GM18507 (cell line): ENCODE measurements at places on chromosomes 2 and 18.

DNA sequence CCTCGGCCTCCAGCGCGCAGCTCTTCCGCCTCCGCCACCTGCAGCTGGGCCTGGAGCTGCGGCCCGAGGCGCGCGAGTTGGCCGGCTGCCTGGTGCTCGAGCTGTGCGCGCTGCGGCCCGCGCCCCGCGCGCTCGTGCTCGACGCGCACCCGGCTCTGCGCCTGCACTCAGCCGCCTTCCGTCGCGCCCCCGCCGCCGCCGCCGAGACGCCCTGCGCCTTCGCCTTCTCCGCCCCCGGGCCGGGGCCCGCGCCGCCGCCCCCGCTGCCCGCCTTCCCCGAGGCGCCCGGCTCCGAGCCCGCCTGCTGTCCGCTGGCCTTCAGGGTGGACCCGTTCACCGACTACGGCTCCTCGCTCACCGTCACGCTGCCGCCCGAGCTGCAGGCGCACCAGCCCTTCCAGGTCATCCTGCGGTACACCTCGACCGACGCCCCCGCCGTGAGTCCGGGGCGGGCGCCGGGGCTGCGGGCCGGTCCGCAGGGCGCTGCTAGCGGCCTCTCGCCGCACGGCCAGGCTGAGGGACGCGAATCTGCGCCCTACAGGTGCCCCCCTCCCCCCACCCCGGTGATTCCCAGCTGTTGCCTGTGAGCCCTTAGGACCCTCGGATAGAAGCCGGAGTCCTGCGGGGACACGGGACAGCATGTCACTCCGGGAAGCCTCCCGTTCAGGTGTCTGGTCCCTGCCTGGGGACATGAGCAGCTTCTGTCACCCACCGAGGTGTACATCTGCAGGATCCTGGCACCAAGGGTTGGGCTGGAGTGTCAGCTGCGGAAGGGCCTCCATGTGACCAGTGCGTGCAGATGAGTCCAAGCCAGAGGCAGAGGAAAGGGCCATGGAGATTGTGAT is 616 bp downstream of the RNPEPL1 start:
- DNase-seq = no peak

GRCh38 chr2:108570416-108570815 is 36.1 kb downstream of the LIMS1 start:
- no peak for DNase-seq

- DNase-seq = no peak
Measured at GRCh38 chr2:241317391-241317790, 1.7 kb downstream of the SEPTIN2 start.

DNA sequence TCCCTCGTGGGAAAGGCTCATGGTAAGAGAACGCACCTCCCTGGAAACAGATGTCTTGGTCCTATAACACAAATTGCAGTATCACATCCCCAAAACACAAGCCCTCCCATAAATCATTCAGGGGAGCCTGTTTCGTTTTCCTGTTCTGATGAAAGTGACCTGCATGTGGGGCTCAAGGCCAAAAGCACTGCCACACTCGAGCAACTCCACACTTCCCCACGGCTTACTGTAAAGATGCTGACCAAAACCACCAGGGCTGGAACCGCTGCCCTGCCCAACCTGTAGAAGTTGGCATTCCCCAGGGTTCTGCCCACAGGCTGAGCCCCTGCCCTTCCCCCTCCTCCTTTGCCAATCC is 139.7 kb downstream of the BCL11A start:
- peak; percentile 12 for DNase-seq

DNA sequence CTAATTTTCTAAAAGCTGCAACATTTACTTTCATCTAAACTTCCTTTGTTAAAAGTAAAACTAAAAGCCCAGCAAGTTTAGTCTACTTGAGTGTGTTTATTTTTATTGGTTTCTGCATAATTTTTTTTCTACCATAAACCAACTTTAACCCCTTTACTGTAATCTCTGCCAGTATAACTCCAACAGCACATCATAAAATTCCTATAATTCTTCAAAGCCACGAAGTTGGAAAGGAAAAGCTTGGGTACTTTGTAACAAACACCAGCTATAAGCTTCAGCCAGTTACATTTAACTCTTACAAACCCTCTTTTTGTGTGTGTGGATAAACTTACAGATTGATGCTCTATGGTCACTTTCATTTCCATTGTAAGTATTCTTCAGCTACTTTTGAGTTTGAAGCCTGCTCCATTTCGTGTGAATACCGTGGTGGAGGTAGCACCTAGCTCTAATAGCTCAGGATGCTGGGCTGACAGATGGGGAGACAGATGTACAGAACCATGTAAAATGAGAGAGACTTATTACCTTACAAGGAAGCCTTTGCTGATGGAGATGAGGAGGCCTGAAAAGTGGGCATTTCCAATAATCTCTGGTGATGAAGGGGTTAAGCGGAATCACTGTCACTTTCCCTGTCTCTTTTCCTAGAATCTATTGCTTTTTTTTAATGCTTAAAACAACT is 42.5 kb downstream of the ZEB2 start:
- no peak for DNase-seq

- peak; percentile 66 for DNase-seq
Measured at GRCh38 chr2:45643543-45644542, 7.6 kb upstream of the PRKCE start.

- no peak for DNase-seq
Measured at GRCh38 chr2:43559391-43560230, 36.2 kb downstream of the THADA start.

DNA sequence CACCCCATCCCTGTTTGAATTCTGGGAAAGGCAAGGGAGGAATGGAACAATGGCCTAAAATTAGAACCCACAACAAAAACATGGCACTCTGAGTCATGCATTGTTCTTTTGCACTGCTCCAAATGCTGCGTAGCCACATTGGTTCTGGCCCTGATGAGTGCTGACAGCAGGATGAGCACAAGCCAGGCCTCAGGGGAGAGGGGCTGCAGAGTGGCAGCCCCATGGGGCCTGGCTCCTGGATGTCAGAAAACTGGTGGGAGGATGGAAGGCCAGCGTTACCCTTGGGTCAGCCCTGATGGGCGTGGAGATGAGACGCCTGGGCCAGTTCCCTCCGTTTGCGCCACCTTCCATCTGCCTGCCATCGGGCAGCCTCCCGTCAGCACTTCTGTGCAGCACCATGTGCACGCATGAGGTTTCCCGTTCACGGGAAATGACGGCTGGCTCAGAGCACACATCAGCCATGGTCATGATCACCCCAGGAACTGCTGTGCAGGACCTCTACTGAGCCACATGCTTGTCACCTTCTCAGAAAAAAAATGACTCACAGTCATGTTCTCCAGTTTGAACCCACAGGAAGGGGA is 65.6 kb downstream of the CYP26B1 start:
- no peak for DNase-seq

GRCh38 chr2:97759727-97760407 is 46.5 kb downstream of the ZAP70 start:
- DNase-seq = no peak

DNA sequence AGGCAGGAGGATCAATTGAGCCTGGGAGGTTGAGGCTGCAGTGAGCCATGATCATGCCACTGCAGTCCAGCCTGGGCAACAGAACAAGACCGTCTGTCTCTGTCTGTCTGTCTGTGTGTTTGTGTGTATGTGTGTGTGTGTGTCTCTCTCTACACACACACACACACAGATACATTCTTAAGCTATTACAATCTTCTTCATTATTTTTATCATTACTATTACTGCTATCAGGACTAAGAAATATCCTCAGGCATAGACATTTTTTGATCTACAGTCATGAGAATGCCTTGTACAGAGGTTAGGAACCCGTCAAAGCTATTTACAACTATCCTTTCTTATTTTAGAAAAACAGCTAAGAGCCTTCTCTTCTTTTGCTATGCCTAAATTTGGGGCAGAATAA is 207.4 kb downstream of the NEDD4L start:
- no peak for DNase-seq

GRCh38 chr2:190465060-190465459 is 56.9 kb downstream of the MFSD6 start:
- DNase-seq = no peak

GRCh38 chr18:2256577-2256976 is 314.7 kb downstream of the METTL4 start:
- no peak for DNase-seq

GRCh38 chr18:32025744-32026143 is 7.1 kb downstream of the RNF125 start:
- DNase-seq = no peak

DNA sequence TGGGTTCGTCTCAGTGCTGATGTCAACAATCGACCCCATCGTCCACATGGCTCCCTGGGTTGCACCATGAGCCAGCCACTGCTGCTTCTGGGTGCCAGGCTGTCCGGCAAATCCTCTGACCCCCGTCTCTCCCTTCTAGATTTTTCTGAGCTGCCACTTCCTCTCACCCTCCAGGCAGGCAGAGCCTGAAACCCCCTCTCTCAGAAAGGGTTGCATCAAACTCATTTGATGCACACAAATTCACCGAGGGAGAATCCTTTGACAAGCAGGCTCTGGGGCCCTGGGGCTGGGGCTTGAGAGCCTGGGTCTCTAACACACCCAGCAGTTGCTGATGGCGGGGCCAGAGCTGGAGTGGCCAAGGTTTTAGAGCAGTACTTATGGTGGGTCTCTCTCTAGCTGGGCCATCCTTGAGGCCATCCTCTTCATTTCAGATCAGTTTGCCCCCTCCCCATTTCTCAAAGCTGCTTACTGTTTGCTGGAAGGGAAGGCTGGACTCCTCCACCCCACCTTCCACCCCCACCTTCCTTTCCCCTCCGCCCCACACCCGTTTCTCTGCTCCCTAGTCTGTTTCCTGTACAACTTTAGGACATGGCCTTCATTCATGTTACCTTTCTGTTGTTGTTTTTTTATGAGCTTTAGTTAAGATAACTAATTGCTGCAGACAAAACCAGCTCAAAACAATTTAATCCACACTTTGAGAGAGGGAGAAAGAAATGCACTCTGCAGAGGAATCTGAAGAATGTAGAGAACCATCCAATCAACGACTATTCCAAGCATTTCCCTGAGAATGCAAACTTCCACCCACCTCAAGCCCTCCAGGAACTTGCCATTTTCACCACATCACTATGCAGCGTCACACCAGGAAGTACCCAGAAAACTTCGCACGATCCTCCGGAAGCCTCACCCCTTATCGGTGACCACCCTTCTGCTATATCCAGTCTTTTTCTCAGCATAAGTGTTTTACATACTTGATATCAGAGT is 69.5 kb downstream of the ARL4C start:
- no peak for DNase-seq

DNA sequence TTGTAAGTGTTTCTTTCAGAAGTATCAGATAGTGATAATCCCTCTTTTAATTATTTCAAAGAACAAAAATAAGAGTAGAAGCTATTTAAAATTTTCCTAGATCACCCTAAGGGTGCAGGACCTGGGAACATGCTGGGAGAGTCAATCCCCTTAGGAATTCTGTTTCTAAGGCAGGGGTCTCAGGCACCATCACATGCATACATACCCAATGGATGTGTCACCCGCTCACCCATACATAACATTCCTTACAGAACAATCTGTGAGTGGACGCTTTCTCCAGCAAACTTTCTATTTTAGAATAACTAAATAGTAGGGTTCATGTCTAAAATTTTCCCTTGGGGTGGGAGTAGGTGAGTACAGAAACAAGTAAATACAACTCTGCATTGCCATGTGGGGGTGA is 8.4 kb downstream of the DSEL start:
- DNase-seq = no peak

DNA sequence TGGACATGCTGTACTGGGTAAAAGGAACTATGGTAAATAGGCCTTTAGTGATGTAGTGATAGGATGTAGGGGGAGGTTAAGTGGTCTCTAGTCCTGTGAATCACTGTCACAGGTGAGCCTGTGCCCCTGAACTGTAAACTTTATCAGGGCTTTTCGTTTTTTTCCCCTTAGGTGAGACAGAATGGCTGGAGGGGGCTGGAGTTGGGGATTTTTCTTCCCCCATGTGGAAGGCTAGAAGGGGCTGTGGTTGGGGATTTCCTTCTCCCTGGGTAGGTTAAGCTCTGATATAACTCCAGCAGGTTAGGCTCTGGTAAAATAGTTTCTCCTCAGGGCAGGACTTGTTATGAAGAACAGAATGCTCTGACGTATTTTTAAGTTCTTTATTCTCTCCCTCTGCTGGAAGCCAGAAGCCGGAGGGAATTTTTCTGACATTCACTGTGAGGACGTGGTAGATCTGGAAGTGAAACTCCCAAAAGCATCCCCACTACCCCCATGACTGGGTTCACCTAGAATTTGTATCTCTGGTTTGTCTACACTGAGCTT is 28.5 kb downstream of the PIKFYVE start:
- DNase-seq = no peak

DNA sequence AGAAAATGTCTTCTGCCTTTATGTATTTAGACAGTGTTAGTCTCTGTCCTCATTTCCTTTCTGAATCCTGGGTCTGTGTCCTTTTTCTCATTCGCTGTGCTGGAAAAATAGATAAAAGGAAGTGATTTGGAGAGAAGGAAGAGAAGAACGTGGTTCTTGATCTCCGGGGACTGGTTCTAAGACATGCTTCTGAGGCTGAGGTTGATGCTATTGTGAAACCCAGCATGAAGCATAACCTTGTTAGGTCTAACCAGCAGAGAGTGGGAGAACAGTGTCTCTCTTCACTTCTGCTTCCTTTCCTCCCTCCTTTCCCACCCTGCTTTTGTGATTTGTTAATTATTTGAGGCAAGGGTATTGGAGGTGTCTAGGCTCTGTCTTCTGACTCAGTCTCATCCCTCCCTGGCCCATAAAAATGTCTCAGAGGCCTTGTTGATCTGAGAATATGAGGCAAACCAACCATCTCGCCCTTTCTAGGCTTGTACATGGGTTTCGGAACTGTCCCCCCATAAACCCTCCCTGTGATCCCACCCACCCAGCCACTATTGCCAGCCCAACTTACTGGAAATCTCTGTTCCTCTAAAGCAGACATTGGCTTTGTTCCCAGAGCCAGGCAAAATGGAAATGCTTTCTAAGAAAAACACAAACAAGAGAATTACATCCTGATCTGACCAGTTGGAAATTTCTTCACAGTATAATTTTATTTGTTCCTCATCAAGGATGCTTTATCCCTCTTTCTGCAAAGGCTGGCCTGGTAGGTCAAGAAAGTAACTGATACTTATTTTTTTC is 360.6 kb upstream of the TNP1 start:
- no peak for DNase-seq

DNA sequence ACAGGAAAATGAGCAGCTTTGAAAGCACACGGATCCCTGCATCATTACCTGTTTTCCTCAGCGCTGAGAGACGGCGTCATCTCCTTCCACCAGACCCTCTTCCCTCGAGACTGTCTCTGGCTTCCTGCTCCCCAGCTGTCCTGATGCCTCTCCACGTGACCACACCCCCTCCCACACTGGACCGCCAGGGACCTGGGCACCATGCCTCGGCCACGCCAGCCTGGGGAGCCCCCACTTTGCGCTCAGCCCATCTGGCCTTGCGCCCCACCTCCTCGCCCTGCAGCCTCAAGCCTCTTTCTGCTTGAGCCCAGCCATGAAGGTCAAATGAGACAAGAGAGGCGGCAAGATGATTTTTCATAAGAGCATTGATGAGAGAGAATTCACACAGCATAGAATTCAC is 66.0 kb upstream of the ACKR3 start:
- no peak for DNase-seq

DNA sequence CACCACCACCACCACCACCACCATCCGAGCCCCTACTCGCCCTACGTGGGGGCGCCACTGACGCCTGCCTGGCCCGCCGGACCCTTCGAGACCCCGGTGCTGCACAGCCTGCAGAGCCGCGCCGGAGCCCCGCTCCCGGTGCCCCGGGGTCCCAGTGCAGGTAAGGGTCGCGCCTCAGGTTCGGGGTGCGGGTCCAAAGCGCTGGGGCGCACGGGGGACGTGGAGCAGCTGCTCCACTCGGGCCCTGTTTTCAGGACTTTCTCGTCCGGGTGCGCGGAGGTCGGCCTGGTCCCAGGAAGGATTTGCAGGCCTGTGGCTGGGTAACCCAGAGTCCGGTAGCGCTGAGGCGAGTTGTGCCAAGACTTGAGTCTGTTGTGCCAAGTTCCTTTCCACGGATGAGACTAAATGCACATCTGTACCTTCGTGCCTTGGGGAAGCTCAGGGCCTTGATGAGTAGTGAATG is 2.8 kb downstream of the GATA6 start:
- no peak for DNase-seq
